Glomerular endothelial cell (primary cell): ENCODE measurements at places on chromosomes 2 and 18. TPM values are rescaled to one million over a fixed set of nuclear protein-coding genes. Genes with fewer than 3 reads are reported as not detected.

Gene DHX57
- 19.5 and 20.2 TPM in 2 replicates for total RNA-seq

Gene CRACDL
- total RNA-seq = 10.7 and 13.3 TPM in 2 replicates

Gene PLCL1
- 5.0 and 5.3 TPM in 2 replicates for total RNA-seq

Gene ITGA4
- 27.0 and 39.4 TPM in 2 replicates for total RNA-seq

Gene RUFY4
- total RNA-seq = not detected in 2 replicates

Gene TFCP2L1
- total RNA-seq = 0.10 TPM in 1 of 2 replicates, not detected in the other

Gene C2orf66
- 0.39 and 1.1 TPM in 2 replicates for total RNA-seq

Gene SERPINB13
- total RNA-seq = not detected in 2 replicates

Gene ALK
- not detected in 2 replicates for total RNA-seq

Gene CLEC4F
- 0.18 TPM in 1 of 2 replicates, not detected in the other for total RNA-seq

Gene STAT4
- total RNA-seq = 0.44 and 2.8 TPM in 2 replicates

Gene OSR1
- total RNA-seq = 0.10 and 1.3 TPM in 2 replicates

Gene PTPRN
- 0.47 and 0.97 TPM in 2 replicates for total RNA-seq

Gene BOD1L2
- not detected in 2 replicates for total RNA-seq

Gene MAPK4
- total RNA-seq = 0.05 TPM in 1 of 2 replicates, not detected in the other

Gene YIPF4
- 16.0 and 17.3 TPM in 2 replicates for total RNA-seq

Gene IL1F10
- total RNA-seq = not detected in 2 replicates

Gene BBS5
- 3.0 and 5.5 TPM in 2 replicates for total RNA-seq

Gene LOXL3
- total RNA-seq = 1.1 and 2.7 TPM in 2 replicates

Gene NAPG
- total RNA-seq = 15.6 and 27.7 TPM in 2 replicates

Gene SLC9A4
- total RNA-seq = not detected in 2 replicates

Gene GLI2
- total RNA-seq = 1.7 and 3.7 TPM in 2 replicates

Gene C2orf72
- 0.29 and 1.5 TPM in 2 replicates for total RNA-seq

Gene MRO
- total RNA-seq = not detected in 2 replicates

Gene SP140
- total RNA-seq = 0.10 TPM in 1 of 2 replicates, not detected in the other

Gene CXCR1
- total RNA-seq = not detected in 2 replicates

Gene CIB4
- total RNA-seq = not detected in 2 replicates

Gene SLC4A1AP
- total RNA-seq = 18.1 and 26.4 TPM in 2 replicates

Gene GPD2
- total RNA-seq = 16.5 and 19.7 TPM in 2 replicates

Gene DSC2
- 0.64 and 1.8 TPM in 2 replicates for total RNA-seq

Gene TMEM178A
- total RNA-seq = 0.68 and 1.9 TPM in 2 replicates

Gene DAW1
- total RNA-seq = 0.58 TPM in 1 of 2 replicates, not detected in the other

Gene KRTCAP3
- not detected in 2 replicates for total RNA-seq

Gene TBR1
- not detected in 2 replicates for total RNA-seq

Gene NEU2
- not detected in 2 replicates for total RNA-seq

Gene MYO3B
- not detected in 2 replicates for total RNA-seq

Gene RAB11FIP5
- total RNA-seq = 68.3 and 69.5 TPM in 2 replicates

Gene STK39
- total RNA-seq = 9.4 and 11.8 TPM in 2 replicates

Gene SRD5A2
- not detected in 2 replicates for total RNA-seq

Gene SCN7A
- total RNA-seq = not detected in 2 replicates

Gene TTC32
- 1.7 and 7.0 TPM in 2 replicates for total RNA-seq

Gene LOXHD1
- total RNA-seq = not detected in 2 replicates

Gene KLF11
- total RNA-seq = 6.3 and 6.6 TPM in 2 replicates

Gene ZNF24
- 22.4 and 25.4 TPM in 2 replicates for total RNA-seq

Gene GBX2
- 2.2 and 5.3 TPM in 2 replicates for total RNA-seq

Gene INHA
- total RNA-seq = not detected in 2 replicates

Gene TTN
- total RNA-seq = 0.41 and 0.53 TPM in 2 replicates

Gene ANO7
- total RNA-seq = 0.68 and 1.4 TPM in 2 replicates

Gene POMC
- total RNA-seq = 0.58 and 2.8 TPM in 2 replicates

Gene PPP1R7
- total RNA-seq = 62.9 and 74.1 TPM in 2 replicates

Gene FN1
- 4,949 and 8,511 TPM in 2 replicates for total RNA-seq

Gene NOL4
- total RNA-seq = 0.05 TPM in 1 of 2 replicates, not detected in the other

Gene RAD51AP2
- total RNA-seq = not detected in 2 replicates

Gene MARCHF4
- total RNA-seq = 29.5 and 33.3 TPM in 2 replicates
